ENCODE measurements at places on chromosomes 6 and 20. TPM values are rescaled to one million over a fixed set of nuclear protein-coding genes. Genes with fewer than 3 reads are reported as not detected.

Gene DOK5
- not detected for total RNA-seq

Gene SLC22A2
- total RNA-seq, result not detected

Gene MCCD1
- not detected for total RNA-seq

Gene OOEP
- 1.1 TPM for total RNA-seq

DNA sequence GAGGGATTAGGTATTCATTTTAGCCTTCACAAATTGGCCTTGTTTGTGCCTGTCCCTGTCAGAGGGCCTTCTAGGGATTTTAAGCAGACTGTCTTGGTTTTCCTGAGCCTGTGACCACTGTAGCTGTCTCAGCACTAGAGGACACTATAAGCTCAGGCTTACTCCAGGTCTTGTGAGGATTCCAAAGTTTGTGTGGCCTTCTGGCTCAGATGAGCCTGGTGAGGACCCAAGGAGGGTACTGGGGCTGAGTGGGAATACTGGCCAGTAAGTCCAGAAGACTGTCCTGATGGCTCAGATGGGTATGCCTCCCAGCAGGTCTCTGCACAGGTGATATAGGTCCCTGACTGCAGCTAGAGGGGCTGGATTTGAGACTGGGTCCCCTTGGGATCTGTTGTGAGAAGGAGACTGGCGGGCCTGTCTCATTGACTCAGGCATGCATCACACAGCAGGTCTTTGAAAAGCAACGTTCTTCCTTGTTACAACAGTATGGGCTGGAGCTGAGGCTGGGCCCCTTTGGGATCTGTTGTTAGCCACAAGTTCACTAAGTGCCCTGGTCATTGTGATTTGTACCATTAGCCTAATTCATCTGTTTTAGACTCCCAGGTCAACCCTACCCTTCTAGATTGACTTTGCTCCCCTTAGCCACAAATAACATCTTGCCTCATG lies 26.3 kb upstream of the TFB1M start:
- no peak for DNase-seq
- no peak overlapping the region for H3K4me3 ChIP-seq
- H3K36me3 ChIP-seq, result peaks cover 48% of the 10 kb centered on the region

DNA sequence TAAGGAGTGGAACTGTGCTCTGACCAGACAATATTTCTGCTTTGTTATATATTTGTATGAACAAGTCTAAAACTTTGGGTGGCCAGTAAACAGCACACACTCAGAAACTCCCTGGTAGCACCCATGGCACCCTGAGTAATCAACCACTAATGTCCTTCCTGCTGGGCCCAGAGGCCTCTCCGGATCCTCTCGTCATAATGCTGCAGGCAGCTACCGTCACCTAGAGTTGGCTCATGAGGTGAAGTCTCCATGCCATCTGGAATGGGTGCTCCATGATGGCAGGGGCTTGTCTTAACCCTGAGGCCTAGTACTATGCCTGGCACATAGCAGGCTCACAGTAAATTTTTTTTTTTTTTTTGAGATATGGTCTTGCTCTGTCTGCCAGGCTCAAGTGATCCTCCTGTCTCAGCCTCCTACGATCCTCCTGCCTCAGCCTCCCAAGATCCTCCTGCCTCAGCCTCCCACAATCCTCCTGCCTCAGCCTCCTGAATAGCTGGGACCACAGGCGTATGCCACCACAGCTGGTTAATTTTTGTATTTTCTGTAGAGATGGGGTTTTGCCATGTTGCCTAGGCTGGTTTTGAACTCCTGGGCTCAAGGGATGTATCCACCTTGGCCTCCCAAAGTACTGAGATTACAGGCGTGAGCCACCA lies 3.0 kb upstream of the SDCBP2 start:
- DNase-seq, result no peak
- H3K27me3 ChIP-seq, result no peaks in the 10 kb centered on the region
- no peak overlapping the region for H3K4me3 ChIP-seq
- H3K36me3 ChIP-seq, result peaks cover 25% of the 10 kb centered on the region

GRCh38 chr6:11341867-11342266 lies 109.4 kb upstream of the NEDD9 start:
- H3K27ac ChIP-seq, result no peak overlapping the region
- no peaks in the 10 kb centered on the region for H3K27me3 ChIP-seq
- peaks cover 57% of the 10 kb centered on the region for H3K36me3 ChIP-seq
- H3K4me1 ChIP-seq, result peaks cover 28% of the 10 kb centered on the region
- DNase-seq, result no peak
- H3K4me3 ChIP-seq, result no peak overlapping the region

GRCh38 chr20:45427236-45428149 lies 11.6 kb downstream of the PIGT start:
- H3K27ac ChIP-seq, result no peak overlapping the region
- H3K27me3 ChIP-seq, result no peaks in the 10 kb centered on the region
- H3K36me3 ChIP-seq, result peaks cover 21% of the 10 kb centered on the region
- no peak overlapping the region for H3K4me3 ChIP-seq
- DNase-seq, result no peak
- H3K4me1 ChIP-seq, result peaks cover 9% of the 10 kb centered on the region

- H3K4me3 ChIP-seq, result no peak overlapping the region
- H3K4me1 ChIP-seq, result peaks cover 4% of the 10 kb centered on the region
- H3K27me3 ChIP-seq, result peaks cover 11% of the 10 kb centered on the region
- no peak overlapping the region for H3K27ac ChIP-seq
Observed at GRCh38 chr6:6893701-6894100, 214.1 kb upstream of the RREB1 start.

DNA sequence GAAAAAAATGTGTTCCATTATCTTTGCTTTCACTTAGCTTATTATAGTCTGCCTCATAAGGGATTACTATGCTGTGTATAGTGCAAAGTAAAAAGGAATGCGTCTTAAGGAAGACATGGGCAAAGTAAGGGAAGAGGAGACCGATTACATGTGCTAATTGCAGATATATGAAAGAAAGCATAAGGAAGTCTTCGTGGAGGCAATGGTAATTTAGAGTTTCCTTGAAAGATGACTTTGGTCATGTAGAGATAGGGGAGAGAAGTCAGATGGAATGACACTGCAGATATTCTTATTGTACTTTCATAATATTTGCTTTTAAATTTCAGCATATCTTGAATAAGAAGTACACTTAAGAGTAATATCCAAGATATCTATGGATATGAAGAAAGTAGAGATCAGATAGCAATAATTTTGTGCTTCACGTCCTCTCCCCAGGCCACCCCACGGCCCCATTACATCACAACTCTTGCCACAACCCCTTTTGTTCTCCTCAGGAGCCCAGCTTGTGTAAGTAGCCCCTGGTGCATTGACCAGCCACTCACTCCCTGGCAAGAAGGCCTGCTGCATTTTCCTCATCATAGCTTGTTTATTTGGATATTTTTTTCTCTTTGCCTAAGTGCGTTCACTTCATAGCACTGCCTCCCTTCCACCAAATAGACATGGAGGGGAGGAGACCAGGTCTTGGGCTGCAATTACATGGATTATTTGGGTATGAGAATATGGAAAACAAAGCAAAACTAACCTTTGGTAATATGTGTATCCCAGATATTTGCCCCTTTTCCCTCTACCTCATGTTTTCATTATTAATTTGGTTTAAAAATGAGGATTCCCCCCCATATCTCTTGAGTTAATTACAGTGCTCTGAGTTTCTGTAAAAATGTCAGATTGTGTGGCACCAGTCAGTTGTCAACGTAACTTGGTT lies 30.7 kb upstream of the COL10A1 start:
- no peaks in the 10 kb centered on the region for H3K4me1 ChIP-seq
- H3K27ac ChIP-seq, result no peak overlapping the region
- no peaks in the 10 kb centered on the region for H3K27me3 ChIP-seq
- no peak for DNase-seq
- H3K4me3 ChIP-seq, result no peak overlapping the region

DNA sequence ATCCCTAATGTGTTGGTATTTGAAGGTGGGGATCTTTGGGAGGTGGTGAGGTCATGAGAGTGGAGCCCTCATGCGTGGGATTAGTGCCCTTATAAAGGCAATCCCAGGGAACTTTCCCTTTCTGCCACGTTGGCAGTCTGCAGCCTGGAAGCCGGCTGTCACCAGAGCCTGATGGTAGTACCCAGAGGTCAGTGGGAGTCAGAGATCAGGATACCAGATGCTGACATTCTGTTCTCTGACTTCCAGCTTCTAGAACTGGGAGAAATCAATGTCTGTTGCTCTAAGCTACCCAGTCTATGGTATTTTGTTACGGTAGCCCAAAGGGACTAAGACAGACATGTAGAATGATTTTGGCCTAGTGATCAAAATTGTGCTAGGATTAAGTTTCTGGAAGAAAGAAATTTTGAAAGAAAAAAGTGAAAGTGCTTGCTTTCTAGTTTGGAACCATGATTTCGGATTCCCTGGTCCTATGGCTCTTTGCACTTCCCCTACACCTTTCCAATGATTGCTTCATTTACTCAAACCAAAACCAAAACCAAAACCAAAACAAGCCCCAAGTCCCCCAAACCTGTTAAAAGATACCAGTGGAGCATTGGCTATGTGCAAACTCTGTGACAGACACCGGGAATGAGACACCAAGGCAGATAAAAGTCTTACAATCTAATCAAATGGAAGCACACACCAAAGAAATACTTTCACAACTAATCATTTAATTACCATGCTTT lies 173.7 kb upstream of the ZNF217 start:
- peaks cover 8% of the 10 kb centered on the region for H3K4me1 ChIP-seq
- peak overlapping the region; percentile 68 for H3K27ac ChIP-seq
- no peaks in the 10 kb centered on the region for H3K27me3 ChIP-seq

DNA sequence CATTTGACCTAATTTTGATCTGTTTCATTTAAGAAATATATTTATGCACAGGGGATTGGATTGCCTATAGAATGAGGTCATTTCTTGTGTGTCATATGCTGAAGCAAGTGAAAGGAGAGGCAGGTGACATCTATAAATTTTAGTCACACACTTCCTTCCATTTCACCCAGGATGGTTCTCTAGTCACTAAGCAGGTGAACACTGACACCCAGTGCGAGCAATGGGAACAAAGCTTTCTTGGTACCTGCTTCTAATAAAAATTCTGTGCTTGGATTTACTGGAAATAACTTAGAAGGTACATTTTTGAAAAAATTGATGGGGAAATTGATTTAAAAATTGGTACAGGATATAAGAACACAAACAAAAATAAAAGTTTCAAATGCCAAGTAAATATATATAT lies 66.9 kb upstream of the MC3R start:
- no peaks in the 10 kb centered on the region for H3K36me3 ChIP-seq
- H3K4me3 ChIP-seq, result no peak overlapping the region
- H3K27me3 ChIP-seq, result no peaks in the 10 kb centered on the region
- no peaks in the 10 kb centered on the region for H3K4me1 ChIP-seq
- H3K27ac ChIP-seq, result no peak overlapping the region
- no peak for DNase-seq

Data from activated naive CD8-positive, alpha-beta T cell treated with anti-CD3 and anti-CD28 coated beads, Interleukin-2, amount 10 ng/mL, durations not matched to agents 7 days and 5 days (primary cell).